ENCODE measurements at places on chromosomes 11 and 22.

- DNase-seq: no peak
Measured at GRCh38 chr11:80415580-80415979, 974.8 kb upstream of the TENM4 start.

DNA sequence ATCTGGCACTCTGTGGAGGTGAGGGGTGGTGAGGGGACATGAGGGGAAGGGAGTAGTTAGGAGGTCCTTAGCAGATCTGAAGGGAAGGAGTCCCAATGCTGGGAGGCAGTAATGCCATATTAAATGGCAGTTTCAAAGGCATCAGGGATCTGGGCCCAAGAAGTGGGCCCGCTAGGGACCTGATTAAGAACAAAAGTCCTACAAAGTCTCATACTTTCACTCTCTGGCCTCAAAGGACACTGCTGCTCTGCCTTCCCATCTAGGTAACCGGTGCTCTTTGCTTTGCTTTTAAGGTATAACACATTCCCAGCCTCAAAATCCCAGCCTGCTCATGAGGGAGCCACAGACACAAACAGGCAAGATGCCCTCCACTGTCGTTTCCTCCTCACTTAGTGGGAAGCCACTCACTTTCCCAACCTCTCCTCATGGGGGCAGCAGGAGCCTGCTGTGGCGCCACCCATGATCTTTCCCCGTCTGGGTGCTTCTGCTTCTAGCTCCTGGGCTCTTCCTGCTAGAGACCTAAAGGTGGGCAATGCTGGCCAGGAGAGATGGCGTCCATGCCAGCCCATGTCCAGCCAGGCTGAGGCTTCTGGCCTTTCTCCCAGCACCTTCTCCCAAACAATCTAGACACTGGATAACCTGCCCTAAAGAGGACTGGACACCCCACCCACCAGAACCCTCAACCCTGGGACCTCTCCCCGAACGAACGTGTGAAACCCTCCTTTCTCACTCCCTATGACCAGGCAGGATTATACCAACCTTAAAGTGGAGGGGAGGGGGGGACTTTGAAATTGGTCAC, 68.3 kb downstream of the PLEKHA7 start:
- no peak for DNase-seq

DNA sequence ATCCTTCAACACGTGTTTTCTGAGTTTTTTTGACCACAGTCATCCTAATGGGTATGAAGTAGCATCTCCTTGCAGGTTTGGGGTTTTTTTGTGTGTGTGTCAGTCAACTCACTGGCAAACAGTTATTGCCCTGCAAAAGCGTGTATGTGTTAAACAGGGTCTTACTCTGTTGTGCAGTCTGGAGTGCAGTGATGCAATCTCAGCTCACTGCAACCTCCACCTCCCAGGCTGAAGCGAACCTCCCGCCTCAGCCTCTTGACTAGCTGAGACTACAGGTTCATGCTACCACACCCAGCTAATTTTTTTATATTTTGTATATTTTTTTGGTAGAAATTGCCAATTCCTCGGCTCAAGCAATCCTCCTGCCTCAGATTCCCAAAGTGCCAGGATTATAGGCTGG, 15.4 kb downstream of the CELSR1 start:
- DNase-seq: no peak

DNA sequence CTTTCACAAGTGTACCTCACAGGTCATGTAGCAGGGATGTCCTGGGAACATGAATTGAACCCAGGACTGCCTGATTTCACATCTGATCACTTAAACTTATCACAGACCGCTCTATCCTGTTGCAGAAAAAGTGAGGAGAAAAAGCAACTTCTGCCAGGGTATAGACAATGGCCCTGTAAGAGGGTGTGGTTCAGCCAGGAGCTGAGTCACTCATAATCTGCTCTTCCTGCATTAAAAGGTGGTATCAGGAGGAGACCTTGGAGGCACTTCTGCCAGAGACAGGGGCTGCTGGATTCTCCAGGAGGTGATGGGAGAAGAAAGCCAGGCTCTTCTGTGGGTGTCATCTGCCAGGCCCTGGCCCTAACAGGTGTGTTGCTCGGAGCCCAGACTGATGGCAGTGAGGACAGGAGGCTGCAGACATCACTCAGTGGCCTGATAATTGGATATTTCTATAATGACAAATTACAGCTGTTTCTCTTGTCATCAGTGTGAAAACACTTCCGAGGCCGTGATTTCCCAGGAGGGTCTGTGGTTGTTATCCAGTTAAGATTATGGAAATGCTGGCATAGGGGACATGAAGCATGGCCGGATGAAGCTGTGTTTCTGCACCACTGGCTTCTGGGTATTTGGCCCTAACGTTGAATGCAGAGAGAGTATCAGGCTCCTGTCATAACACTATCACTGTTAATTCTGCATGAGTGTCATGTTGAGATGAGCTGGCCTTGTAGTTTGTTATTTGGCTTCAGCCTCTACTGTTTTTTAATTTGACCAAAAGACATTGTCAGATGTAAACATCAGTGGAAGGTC, 125.1 kb upstream of the ZBED5 start:
- no peak for DNase-seq

DNA sequence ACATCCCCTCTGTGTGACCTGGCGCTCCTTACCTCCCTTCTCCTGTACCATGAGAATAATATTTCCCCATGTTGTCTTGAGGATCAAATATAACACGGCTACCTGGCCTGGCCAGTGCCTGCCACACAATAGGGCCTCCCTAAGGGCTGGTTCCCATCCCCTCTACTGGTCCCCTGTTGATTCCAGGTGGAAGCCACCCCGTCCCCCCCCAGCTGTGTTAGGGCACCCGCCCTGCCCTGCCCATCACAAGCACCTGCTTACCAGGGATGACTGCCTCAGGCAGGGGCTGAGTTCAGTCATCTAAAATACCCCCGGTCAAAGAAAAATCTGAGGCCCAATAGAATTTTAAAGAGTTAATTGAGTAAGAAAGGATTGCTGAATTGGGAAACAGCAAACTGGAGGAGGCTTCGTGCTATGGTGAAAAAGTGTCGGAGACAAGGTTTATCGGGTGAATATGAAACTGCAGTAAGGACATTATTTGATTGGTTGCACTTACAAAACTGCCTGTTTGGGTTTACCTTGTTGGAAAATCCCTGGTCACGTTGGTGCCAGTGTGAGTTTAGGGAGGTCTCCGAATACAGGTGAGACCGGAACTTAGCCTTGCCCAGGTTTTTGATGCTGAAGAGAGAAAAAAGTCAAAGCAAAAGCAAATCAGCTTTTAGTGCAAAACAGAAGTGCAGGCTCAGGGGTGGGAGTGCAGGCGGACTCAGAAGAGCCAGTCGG, 5.2 kb downstream of the APOL1 start:
- no peak for DNase-seq

GRCh38 chr22:43889860-43890253, 2.0 kb downstream of the PNPLA5 start:
- DNase-seq: no peak

GRCh38 chr11:110366291-110366690, 63.5 kb upstream of the FDX1 start:
- DNase-seq: no peak
